ENCODE measurements at places on chromosomes 16 and 17.

- DNase-seq = no peak
Observed at GRCh38 chr16:68915589-68915988, 72.3 kb downstream of the TANGO6 start.

GRCh38 chr17:9944704-9945103 lies 39.6 kb upstream of the RCVRN start:
- no peak for DNase-seq

- no peak for DNase-seq
Observed at GRCh38 chr16:67213197-67214019, 13.5 kb upstream of the TMEM208 start.

DNA sequence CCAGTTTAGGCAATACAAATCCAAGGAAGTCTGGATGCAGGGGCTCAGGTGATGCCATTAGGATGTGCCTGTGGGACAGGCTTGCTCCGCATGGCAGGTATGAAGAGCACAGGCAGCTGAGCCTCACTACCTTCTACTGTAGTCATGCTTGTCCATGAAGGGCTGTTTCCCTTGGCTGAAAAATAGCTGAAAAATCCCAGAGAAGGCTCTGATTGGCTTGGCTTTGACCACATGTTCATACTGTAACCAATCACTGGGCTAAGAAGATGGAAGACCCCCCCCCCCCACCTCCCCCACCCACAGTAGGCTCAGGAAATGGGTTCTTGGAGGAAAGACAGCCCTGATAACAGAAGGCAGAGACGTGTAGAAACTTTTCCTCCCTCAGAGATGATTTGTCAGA lies 66.5 kb upstream of the LGALS9 start:
- DNase-seq = no peak

GRCh38 chr17:7552621-7553051 lies 3.8 kb downstream of the TNFSF12 start:
- DNase-seq = no peak

DNA sequence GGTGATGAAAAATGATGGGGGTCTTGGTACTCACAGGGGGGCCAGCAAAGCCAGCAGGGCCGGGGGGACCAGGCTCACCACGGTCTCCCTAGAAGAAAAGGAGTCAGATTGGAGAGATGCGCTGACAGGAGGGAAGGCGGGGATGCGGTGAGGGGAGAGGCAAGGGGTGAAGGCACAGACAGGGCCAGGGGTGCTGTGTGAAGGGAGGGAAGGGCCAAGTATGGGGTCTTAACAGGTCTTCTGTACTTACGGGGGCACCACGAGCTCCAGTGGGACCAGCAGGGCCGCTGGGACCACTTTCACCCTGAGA lies 11.2 kb downstream of the COL1A1 start:
- no peak for DNase-seq

- DNase-seq = no peak
Observed at GRCh38 chr16:55700961-55701360, 45.2 kb downstream of the SLC6A2 start.
